ENCODE measurements at places on chromosomes 3 and 15. TPM values are rescaled to one million over a fixed set of nuclear protein-coding genes. Genes with fewer than 3 reads are reported as not detected.

The DNAH1 gene
- total RNA-seq, result 5.0 TPM

The C15orf61 gene
- total RNA-seq, result 17.2 TPM

The GOLGA8R gene
- total RNA-seq, result 3.5 TPM

The MESP2 gene
- total RNA-seq, result 0.27 TPM

The SLC22A13 gene
- total RNA-seq, result 1.4 TPM

The HGD gene
- 0.45 TPM for total RNA-seq

The TMC3 gene
- 0.09 TPM for total RNA-seq

The C3orf20 gene
- total RNA-seq, result 0.18 TPM

The PRSS50 gene
- 0.45 TPM for total RNA-seq

The NOP10 gene
- 61.4 TPM for total RNA-seq

DNA sequence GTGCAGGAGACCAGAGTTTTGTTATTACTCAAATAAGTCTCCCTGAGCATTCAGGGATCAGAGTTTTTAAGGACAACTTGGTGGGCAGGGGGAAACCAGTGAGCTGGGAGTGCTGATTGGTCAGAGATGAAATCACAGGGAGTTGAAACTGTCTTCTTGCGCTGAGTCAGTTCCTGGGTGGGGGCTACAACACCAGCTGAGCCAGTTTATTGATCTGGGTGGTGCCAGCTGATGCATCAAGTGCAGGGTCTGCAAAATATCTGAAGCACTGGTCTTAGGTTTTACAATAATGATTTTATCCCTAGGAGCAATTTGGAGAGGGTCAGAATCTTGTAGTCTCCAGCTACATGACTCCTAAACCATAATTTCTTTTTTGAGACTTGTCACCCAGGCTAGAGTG, 13.8 kb upstream of the ZNF662 start:
- DNase-seq, result no peak

- no peak for DNase-seq
These were observed 15.5 kb downstream of the ACAA1 start for GRCh38 chr3:38121451-38121831.

DNA sequence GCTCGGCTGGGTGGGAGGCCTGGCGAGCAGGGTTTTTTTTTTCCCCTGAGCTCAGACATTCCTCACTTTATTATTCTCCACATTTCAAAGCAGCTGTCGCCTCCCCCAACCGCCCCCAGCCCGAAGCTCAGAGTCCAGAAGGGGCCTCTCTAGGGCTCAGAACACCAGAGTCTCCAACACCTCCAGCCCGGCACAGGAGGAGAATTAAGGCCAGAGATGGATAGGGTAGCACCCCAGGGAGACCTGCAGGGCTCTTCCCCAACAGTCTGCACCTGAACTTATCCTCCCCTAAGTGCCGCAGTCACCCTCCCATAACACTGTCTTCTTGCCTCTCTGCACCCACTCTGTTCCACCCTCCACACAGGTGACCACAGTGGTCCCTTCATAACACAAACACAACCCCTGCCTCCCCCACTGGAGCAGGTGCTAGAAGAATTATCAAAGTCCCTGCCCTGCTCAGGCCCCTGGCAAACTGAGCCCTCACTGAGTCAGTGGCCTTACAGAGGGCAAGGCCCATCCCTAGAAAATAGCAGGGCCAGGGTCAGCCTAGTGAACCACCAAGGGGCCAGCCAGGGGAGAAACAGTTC, 14.1 kb downstream of the MYL3 start:
- DNase-seq, result no peak

GRCh38 chr15:70276401-70276800, 178.7 kb upstream of the TLE3 start:
- no peak for DNase-seq

- DNase-seq, result peak; percentile 70
These were observed 279.2 kb downstream of the PDCD6IP start for GRCh38 chr3:34077417-34078195.

- no peak for DNase-seq
These were observed 71.3 kb upstream of the FNDC3B start for GRCh38 chr3:171967932-171968678.

DNA sequence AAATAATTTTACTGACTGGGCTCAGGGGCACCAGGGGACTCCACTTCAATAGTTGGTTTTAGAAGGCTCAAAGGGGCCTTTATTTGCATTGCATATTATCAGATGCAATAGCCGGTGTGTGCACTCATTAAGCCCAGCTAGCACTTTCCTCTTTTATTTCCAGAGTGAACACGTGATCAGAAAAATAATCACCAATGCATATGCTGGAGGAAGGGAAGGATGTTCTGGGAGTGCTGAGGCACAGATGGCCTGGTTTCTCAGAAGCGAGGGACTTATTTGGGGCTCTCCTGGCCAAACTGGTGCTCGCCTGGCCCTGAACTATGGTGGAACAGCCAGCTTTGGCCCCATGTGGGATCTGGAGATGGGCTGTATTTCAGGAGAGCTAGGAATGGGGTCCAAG, 60.4 kb upstream of the SEC13 start:
- peak; percentile 67 for DNase-seq

- DNase-seq, result no peak
These were observed 150.3 kb upstream of the ARHGEF26 start for GRCh38 chr3:153970741-153971347.

- DNase-seq, result no peak
These were observed 105.9 kb upstream of the AGBL1 start for GRCh38 chr15:85973584-85974347.

- DNase-seq, result no peak
These were observed 191.5 kb upstream of the SLC24A5 start for GRCh38 chr15:47929138-47929803.

- DNase-seq, result no peak
These were observed 84.1 kb upstream of the ARHGEF3 start for GRCh38 chr3:56885879-56886278.

DNA sequence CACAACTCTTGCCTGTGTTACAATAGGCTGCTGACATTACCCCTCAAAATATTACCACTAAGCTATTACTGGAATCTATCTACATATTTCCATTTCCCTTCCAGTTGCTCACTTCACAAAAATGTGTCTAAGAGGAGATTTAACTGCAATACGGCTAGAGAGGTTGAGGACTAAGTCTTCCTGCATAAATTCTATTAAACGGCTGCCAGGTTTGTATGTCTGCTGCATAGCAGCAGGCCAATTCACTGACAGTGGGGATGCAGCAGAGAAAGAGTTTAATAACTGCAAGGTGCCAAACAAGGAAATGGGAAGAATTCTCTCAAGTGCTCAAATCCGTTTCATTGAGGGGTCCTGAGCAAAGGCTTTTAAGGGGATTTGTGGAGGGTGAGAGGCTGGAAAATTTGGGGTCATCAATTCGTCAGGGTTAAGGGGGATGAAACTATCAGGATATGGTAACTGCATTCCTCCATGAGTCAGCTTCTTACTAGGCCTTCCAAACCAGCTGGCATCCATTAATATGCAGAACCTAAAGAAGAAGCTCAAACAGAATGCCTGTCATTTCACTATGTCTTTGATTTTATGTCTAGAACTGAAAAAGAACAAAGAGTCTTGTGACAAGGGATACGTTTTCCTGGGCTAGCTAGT, 675.6 kb downstream of the TBL1XR1 start:
- no peak for DNase-seq

All from cerebellum (tissue), 4 donors.